ENCODE measurements at places on chromosomes 5 and 9.
A peak's percentile ranks its signal among the peaks of the same experiment; 100 is the strongest.

GRCh38 chr5:160843240-160843639 lies 8.8 kb downstream of the ATP10B start:
- no peak for DNase-seq

GRCh38 chr9:4258320-4259090 lies 41.4 kb downstream of the GLIS3 start:
- no peak for DNase-seq

DNA sequence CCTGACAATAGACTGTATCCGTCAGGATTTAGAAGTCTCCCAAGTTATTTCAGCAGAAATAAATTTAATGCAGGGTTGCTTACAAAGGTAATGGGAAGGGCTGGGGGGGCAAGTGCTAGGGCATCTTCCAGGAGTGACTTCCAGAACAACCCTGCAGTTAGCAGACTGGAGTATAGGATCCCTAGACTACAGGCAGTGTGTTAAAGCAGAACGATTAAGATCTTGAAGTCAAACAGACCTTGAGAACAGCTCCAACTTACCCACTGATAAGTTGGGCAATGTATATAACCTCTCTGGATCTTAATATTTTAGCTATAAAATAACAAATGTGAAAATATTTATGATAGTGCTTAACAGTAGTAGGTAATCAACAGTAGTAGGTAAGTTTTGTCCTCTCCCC lies 113.6 kb upstream of the LIFR start:
- no peak for DNase-seq

GRCh38 chr9:137070906-137071275 lies 534 bp upstream of the SAPCD2 start:
- peak; percentile 59 for DNase-seq
